ENCODE measurements at places on chromosomes 7 and 10. TPM values are rescaled to one million over a fixed set of nuclear protein-coding genes. Genes with fewer than 3 reads are reported as not detected.
A peak's percentile ranks its signal among the peaks of the same experiment; 100 is the strongest.

PTF1A gene
- total RNA-seq, result not detected

DNA sequence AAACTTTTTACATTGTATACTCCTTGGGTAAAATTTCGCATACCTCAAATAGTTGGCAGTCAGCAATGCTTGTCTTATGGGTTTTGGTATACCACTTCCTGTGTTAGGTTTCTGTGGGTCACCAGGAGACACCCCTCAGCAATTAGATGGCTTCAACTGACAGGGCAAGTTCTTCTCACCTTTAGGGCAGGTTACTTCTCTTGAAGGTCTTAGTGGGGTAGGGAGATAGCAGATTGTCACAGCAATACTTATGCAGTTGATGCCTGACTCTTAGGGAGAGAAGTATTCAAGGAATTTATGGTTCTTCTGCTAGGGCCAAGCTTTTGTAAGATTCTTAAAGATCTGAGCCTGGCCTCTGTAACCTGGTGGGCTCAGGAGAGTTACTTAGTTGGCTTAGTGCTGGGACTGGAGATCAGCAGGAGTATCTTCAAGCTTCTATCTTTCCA, 42.9 kb downstream of the MKLN1 start:
- H3K36me3 ChIP-seq, result no peaks in the 10 kb centered on the region
- DNase-seq, result no peak
- H3K27ac ChIP-seq, result no peak overlapping the region
- no peaks in the 10 kb centered on the region for H3K27me3 ChIP-seq
- peaks cover 46% of the 10 kb centered on the region for H3K4me1 ChIP-seq

DNA sequence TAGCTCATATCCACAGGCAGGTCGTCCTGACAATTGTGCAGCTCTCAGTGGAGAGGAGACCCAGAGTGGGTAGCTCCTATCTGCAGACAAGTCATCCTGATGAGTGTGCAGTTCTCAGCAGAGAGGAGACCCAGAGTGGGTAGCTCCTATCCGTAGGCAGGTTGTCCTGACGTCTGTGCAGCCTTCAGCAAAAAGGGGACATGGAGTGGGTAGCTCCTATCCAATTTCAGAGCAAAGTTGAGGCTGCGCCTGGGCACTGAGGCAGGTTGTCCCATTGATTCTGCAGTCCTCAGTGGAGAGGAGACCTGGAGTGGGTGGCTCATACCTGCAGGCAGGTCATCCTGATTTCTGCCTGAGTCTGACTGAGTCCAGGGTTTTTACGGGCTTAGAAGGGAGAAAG, 111.8 kb downstream of the HPSE2 start:
- no peak for DNase-seq
- no peaks in the 10 kb centered on the region for H3K4me1 ChIP-seq
- no peaks in the 10 kb centered on the region for H3K36me3 ChIP-seq
- no peak overlapping the region for H3K4me3 ChIP-seq
- no peak overlapping the region for H3K27ac ChIP-seq

DNA sequence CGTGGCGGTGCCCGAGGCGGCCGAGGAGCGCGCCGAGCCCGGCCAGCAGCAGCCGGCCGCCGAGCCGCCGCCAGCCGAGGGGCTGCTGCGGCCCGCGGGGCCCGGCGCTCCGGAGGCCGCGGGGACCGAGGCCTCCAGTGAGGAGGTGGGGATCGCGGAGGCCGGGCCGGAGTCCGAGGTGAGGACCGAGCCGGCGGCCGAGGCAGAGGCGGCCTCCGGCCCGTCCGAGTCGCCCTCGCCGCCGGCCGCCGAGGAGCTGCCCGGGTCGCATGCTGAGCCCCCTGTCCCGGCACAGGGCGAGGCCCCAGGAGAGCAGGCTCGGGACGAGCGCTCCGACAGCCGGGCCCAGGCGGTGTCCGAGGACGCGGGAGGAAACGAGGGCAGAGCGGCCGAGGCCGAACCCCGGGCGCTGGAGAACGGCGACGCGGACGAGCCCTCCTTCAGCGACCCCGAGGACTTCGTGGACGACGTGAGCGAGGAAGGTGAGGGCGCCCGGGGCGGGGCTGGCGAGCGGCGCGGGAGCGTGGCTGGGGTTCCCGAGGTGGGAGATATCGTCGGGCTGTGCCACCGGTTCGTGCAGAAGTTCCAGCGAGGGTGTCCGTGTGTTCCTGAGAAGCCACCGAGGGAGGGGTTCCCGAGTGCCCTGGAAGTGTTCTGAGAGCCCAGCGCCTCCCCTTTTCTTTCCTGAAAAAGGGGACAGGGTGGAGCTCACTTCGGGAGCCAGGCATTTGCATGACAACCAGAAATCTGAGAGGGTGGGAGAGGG, 495 bp downstream of the EIF3B start:
- H3K4me1 ChIP-seq, result peaks cover 25% of the 10 kb centered on the region
- H3K4me3 ChIP-seq, result peak overlapping the region; percentile 95
- no peak for DNase-seq
- H3K27ac ChIP-seq, result peak overlapping the region; percentile 100

DNA sequence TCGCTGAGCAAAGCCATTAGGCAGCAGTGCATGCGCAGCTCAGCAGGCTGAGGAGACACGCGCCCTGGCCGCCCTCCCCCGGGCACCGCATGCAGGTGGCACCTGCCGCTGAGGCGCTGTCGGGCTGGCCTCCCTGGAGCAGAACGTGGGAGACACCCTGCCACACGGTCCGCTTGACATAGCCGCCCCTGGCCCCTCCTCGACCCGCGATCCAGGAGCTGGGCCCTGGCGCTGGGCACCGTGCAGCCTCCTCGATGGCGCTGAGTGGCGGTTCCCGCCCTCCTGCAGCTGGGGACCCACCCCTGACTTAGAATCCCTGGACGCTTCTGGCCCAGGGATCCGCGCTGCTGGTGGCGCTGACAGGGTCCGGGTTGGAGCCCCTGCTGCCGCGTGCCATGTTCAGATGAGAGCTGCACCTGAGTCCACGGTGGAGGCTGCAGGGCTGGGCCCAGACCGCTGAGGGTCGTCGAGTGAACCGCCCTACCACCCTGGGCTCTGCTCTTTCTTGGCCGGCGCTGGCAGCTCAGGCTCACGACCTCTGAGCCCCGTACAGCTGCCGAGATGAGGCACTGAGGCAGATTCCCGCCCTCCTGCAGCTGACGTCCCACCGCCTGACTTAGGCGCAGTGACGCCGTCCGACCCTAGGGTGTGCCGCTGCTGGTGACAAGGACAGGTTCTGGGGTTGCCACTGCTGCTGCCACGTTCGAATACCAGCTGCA, 116.8 kb downstream of the OR13A1 start:
- H3K4me1 ChIP-seq, result peaks cover 2% of the 10 kb centered on the region
- peaks cover 18% of the 10 kb centered on the region for H3K27me3 ChIP-seq
- no peaks in the 10 kb centered on the region for H3K36me3 ChIP-seq
- no peak overlapping the region for H3K27ac ChIP-seq
- DNase-seq, result no peak
- H3K4me3 ChIP-seq, result no peak overlapping the region

NEBL gene
- not detected for total RNA-seq

DNA sequence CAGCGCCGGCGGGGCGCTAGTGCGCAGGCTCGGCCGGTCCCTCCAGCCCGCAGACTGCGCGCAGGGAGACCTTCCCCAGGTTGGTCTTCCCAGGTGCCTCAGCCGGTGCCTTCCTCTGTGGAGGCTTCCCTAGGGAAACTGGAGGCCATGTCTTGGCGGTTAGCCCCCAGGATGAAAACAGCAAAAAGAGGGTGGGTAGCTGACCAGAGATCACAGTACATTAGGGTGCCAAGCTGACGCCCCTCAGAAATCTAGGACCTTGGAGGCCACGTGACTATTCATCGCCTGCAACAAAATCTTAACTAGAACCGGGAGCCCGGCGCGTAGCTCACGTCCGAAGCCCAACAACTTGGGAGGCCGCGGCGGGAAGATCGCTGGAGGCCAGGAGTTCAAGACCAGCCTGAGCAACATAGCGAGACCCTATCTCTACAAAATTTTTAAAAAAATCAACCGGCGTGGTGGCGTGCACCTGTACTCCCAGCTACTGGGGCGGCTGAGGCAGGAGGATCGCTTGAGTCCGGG, 327 bp upstream of the FIS1 start:
- H3K4me3 ChIP-seq, result peak overlapping the region; percentile 94
- peak overlapping the region; percentile 92 for H3K27ac ChIP-seq
- DNase-seq, result no peak

DNA sequence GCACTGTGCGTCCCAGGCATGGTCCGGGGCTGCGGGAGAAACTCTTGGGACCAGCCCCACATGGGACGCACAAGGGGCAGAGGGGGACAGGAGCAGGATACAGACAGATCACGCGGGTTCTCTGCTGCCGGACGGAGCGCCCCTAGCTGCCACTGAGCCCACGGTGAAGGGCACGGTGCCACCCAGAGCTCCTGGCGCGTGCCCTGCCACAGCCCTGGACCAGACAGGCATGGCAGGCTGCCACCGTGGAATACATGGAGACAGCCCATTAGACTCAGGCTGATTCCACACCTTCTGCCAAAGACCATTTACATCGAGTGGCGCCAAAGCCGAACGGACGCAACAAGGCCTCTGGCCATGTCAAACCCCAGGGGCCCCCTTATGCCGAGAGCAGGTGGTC, 90.4 kb downstream of the MAD1L1 start:
- peaks cover 9% of the 10 kb centered on the region for H3K4me1 ChIP-seq
- H3K4me3 ChIP-seq, result no peak overlapping the region
- H3K27me3 ChIP-seq, result no peaks in the 10 kb centered on the region
- no peak overlapping the region for H3K27ac ChIP-seq

RAB18 gene
- 112 TPM for total RNA-seq

GRCh38 chr7:154990964-154991540, 11.9 kb downstream of the PAXIP1 start:
- peaks cover 10% of the 10 kb centered on the region for H3K36me3 ChIP-seq
- no peaks in the 10 kb centered on the region for H3K27me3 ChIP-seq
- H3K4me1 ChIP-seq, result peaks cover 24% of the 10 kb centered on the region
- DNase-seq, result no peak

DNA sequence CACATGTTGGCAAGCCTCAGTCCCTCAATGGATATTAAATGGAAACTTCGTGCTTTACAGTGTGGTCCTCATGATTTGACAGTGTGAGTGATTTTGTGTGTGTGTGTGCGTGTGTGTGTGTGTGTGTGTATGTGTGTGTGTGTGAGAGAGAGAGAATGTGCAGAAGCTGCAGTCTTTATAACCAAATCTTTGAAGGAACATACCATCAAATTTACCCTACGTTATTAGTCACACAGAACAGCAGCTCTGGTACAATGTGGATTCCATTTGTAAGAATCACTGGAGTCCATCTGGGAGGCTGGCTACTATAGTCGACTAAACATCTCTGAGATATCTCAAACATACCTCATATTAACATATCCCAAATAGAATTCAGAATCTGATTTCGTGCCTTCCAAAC, 928.0 kb upstream of the POT1 start:
- H3K27ac ChIP-seq, result no peak overlapping the region
- DNase-seq, result no peak
- no peaks in the 10 kb centered on the region for H3K36me3 ChIP-seq
- no peaks in the 10 kb centered on the region for H3K27me3 ChIP-seq
- no peak overlapping the region for H3K4me3 ChIP-seq
